ENCODE measurements at places on chromosomes 7 and 10.
A peak's percentile ranks its signal among the peaks of the same experiment; 100 is the strongest.

- DNase-seq = no peak
These were observed 131.6 kb downstream of the PKD1L1 start for GRCh38 chr7:47816647-47817046.

- no peak for DNase-seq
These were observed 42.8 kb upstream of the PRSS58 start for GRCh38 chr7:142300689-142301088.

DNA sequence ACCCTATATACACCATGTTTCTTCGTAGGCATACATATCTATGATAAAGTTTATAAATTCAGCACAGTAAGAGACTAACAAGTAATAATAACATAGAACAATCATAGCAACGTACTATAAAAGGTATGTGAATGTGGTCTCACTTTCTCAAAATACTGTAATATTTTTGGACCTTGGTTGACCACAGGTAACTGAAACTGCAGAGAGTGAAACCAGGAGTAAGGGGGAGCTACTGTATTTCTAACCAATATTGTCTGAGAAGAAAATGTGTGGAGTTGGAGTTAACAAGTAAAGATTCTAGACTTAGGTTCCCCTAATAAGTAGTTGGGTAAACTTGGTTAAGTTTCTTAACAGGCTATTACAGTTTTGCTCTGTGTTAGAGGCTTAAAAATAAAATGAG is 72.1 kb downstream of the GNAI1 start:
- DNase-seq = no peak

- DNase-seq = peak; percentile 32
These were observed 46.7 kb upstream of the ANTXRL start for GRCh38 chr10:46239993-46240683.

DNA sequence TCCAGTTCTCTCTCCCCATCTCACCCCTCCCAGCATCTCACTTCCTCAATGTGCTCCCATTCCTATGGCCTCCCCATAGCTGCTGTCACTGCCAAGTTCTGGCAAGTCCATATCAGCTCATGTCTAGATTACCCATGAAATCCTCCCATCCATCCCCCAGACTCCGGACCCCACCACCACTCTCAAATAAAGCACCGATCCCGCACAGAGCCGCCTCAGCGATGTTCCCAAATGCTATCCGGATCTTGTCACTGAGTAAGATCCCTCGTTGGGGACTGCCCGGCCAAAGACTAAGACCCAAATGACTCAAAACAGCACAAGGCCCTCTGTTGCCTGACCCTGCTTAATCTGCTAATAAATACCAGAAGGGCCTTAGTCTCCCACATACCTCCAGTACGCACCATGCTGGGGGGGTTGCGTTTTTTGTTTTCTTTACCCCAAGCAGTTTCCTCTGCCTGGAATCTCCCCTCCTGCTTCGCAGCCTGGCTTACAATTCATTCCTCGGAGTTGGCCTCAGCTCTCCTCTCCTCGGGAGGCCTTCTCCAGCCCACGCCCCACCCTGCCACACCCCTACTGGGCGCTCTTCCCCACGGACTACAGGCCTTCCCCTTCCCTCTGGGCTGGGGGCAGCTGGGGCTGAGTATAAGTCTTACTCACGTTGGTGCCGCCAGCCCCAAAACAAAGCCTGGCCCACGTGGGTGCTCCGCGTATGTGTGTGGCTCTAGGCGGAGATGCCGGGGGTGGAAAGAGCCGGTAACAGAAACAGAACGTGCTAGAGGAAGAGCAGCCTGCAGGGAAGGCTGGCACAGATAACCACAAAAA is 1.8 kb upstream of the DUSP5 start:
- DNase-seq = peak; percentile 71

DNA sequence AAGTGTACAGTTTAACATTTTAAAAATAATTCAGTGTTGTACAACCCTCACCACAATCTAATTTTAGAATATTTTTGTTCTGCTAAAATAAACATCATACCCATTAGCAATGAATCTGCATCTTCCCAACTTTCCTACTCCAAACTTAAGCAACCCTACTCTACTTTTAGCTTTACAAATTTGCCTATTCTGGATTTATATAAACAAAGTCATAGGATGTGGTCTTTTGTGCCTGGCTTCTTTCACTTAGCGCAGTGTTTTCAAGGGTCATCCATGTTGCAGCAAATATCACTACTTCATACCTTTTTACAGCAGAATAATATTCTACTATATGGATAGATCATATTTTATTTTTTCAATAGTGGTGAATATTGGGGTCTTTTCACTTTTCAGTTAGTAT is 18.9 kb downstream of the CALML3 start:
- DNase-seq = no peak

DNA sequence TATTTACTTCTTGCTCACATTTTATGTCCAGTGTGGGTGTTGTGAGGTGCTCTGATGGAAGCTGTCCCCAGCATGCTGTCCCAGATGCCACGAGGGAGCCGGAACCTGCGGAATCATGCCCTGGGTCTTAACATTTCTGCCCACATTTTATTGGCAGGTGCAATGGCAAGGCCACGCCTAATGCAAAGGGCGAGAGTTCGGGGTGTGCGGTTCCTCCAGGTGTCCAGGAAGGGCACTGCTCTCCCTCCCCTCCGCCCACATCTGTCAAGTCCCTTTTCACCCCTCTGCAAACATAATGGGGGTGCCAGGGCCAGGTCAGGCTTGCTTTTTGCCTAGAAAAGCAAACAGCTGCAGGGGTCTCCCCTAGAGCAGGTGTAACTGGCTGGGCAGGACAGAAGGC is 16.4 kb downstream of the PDAP1 start:
- no peak for DNase-seq

- DNase-seq = no peak
These were observed 544 bp downstream of the PDK4 start for GRCh38 chr7:95595746-95596197.

Measured in activated CD8-positive, alpha-beta memory T cell treated with anti-CD3 and anti-CD28 coated beads, Interleukin-2, amount 50 U/mL, for 48 hours (primary cell).